CD4-positive, alpha-beta T cell treated with Interferon gamma for 1 hour (primary cell): ENCODE measurements at places on chromosomes 1 and 21.

DNA sequence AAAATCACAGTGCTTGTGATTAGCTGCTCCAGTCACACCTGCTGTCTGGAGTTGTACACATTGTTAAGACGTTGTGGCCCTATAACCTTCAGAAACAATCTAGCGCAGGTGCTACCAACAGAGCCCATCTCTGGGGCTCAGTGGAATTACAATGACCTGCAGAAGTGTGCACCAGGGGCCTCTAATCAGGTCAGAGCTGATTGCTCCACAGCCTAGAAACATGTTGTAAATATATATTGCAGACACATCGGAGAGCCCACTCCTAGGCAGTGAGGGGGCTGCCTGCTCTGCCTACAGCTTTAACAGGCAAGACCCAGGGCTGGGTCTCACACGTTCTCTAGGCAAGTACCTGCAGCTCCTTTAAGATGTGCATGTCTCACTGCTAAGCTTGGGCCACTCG lies 302.0 kb downstream of the SIPA1L2 start:
- DNase-seq: no peak

DNA sequence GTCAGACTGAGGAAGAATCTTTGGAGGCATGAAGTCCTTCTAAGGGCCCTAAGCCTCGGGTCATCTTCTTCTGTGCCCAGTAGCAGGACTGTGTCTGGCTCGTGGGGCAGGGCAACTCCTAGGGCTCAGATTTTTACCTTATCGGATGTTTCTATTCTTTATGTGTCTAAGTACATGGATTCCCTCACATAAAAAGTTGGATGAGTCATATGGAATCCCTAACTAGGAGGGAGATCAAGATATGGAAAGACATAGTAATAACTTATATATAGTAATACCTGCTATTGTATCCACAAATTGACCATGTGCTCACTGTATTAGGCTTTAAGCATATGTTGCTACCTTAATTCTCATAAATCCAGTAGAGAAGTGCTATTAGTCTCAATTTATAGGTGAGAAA lies 364.5 kb upstream of the CAMK1G start:
- DNase-seq: no peak

DNA sequence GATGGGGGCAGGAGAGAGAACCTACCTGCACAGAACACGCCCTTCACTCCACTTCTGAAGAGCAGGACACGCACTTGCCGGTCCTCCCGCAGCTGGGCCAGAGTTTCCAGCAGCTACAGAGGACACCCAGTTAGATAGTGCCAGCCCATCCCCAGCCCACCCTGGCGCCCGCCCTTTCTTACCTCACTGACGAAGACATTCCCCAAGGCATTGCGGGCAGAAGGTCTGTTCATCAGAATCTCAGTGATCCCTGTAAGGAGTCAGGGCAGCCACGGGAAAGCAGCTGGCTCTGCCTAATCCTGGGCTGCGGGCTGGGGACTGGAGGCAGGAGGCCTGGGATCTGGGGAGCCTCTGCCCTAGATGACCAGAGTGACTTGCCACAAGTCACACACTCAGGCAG lies 10.0 kb downstream of the ECHDC2 start:
- DNase-seq: no peak

GRCh38 chr1:198199105-198199504 lies 42.3 kb downstream of the NEK7 start:
- DNase-seq: no peak

DNA sequence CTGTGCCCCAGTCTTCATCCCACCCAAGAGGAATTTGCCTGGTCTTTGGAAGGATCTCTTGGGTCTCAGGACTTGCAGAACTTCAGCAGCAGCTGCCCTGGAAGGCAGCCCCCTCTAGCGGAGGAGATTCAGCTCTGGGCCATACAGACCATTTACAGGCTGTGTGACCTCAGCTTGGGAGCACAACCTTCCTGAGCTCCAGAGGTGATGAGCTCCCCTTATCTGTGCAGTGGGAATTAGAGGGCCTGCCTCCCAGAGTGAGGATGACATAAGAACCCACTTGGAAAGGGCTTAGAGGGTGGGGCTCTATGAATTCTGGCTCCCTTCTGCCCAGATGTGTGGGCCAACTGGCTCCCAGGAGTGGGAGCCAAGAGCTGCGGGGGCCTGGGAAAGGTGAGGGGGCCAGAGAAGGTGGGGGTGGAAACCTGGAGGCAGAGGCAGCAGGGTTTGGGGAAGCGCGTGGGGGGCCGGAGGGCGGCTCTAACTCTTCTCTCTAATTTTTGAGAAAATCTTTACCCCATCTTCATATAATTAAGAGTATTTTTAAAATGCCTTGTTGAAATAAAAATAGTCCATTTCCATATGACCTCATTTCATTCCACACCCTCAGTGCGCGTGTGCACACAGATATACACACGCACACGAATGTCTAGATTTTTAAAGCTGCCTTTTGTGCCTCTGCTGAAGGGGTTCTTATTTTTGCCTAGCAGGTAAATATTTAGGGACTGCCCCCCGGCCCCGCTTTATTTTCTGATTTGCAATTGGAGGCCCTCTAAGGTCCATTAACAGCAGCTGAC lies 21.5 kb downstream of the EPHB2 start:
- DNase-seq: no peak

GRCh38 chr21:25314247-25314646 lies 293.0 kb downstream of the MRPL39 start:
- no peak for DNase-seq

DNA sequence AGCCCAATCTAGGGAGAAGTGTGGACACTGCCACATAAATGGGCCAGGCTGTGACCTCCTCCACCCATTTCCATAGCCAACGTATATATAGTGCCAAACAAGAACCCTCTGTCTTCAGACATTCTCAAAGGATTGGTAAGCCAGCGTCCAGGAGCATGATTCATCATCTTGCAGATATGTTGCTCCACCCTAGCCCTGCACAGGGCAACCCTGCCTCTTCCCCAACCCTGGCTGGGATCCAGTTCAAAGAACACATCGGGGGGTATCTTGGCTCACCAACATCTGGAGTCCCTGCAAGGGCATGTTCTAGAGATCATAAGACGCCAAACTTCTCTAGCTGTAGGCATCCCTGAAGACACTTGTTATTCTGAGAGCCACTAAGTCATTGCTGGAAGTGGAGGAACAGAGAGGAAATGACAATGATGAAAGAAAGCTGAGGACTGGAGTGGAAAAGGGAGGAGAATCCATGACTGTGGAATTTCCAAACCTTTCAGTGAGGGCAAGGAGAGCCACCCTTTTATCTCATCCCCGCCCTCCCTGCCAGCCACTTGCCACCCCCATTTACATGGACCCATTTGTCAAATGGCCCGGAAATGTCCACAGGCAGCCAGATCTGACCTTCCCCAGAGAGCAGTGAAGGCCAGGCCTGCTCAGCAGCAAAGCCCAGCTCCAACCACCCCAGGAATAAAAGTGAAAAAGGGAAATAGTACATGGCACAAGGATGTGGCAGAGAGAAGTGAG lies 144.1 kb upstream of the CTTNBP2NL start:
- DNase-seq: no peak

- DNase-seq: no peak
Measured at GRCh38 chr1:6488602-6489382, 2.7 kb downstream of the PLEKHG5 start.

DNA sequence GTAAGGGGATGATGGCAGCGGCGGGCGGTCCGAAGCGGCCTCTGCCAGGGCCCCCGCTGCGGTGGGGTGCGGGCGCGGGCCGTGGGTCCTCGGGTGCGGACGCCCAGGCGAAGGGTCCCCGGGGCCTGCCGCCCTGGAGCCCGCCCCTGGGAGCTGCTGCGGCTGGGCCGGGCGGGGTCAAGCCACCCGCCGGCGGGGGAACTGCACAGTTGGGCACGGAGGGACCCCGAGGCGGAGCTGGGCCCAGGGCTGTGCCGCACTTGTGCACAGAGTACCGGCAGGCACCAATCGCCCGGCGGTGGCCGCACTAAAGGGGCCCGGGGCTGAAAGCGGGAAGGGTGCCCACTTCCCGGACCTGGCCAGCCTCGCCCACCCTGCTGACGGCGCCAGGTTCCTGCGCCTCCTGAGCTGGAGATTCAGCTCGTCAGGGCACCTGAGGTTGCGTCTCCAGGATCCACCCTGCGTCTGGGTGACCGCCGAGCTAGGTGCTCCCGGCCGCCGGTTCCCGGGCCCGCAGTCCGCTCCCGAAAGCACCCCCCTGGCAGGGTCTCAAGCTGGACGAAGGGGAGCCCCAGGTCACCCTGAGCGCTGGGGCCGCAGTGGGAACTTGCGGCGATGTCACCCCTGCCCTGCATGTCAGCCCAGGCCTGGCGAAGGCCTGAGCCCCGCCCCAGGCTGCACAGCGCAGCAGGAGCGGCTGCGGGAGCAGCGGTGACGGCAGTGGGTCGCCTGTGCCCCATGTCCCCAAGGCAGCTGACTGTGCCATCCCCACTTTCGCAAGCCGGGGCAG lies 56.7 kb upstream of the ETV3 start:
- DNase-seq: no peak

- DNase-seq: no peak
Measured at GRCh38 chr1:12215118-12215961, 14.5 kb upstream of the VPS13D start.

DNA sequence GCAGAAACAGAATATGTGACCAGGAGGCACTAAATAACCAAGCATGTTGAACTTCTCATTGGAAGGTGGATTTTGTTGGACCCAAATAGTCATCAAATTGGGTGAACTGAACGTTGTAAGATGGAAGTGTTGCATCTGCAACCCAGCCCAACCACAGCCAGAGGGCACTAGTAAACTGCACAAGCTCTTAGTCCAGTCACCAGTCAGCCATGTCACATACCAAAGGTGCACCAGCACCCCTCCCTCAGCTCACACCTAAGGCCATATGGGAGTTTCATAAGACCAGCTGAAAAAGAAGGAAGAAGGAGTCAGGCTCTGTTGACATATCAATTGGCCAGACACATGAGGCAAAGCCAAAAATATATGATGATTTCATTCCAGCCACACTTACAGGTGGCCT lies 481.7 kb upstream of the NR5A2 start:
- DNase-seq: no peak

DNA sequence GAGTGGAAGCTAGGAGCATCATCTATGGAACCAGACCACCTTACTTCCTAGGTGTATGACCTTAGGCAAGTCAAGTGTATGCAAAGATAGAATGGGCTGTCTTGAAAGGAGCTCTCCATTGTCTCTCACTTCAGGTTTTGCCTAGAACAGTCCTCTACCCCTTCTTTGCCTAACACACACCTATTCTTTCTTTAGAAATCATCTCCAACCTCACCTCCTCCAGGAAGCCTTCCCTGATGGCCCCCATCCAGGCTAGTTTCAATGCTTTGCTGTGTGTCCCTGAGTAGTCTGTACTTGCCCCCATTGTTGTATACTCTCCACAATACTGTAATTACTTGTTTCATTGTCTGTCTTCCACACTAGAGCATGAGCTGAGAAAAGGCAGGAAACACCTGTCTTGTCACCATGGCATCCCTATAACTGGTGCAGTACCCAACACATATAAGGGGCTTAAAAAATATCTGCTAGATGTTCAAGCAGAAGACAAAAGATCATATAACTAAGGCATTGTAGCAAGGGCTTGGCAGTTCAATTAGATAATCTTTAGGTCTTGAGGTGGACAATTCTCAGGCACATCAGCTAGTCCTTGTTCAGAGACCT lies 83.0 kb downstream of the RRAGC start:
- no peak for DNase-seq
